Lower leg skin (tissue), 4 donors: ENCODE measurements at places on chromosomes 3 and 15.
A peak's percentile ranks its signal among the peaks of the same experiment; 100 is the strongest.

DNA sequence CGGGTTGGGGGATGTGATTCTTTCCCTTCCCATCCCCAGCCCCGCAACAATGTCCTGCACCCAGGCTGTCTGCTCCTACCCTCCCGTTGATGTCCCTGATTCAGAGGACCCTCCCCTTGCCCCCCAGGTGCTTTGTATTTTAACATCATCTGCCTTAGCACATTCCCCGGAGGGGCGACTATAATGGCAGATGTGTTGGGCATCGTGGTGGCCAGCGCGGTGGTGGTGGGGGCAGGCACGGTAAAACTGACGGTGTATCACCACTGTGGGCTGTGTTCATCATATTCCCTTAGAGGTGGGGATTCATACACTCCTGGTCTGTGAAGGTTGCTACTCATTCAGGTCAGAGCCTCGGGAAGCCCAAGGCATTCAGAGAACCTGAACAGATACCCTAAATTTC, 173.0 kb downstream of the ADAMTS17 start:
- no peak for DNase-seq

DNA sequence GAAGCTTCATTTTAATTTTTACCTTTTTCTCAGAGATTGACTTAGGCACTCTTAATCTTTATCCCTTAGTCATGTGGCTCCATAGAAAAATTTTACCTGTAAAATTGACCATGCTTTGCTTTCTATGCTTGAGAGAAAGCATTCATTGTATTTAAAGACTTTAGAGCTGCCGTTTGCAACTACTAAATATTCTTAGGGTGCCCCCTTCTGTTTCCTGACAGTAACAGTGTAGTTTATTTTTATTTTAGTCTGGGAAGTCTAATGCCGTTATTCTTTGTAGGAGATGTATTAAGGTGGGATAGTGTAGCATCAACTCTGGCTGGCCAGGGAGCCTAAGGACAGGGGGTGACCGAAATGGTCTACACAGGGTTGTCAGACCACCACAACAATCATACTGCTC, 84.5 kb upstream of the SYNPR start:
- no peak for DNase-seq

- no peak for DNase-seq
These were observed 127.1 kb downstream of the KCNMB2 start for GRCh38 chr3:178663201-178663934.

DNA sequence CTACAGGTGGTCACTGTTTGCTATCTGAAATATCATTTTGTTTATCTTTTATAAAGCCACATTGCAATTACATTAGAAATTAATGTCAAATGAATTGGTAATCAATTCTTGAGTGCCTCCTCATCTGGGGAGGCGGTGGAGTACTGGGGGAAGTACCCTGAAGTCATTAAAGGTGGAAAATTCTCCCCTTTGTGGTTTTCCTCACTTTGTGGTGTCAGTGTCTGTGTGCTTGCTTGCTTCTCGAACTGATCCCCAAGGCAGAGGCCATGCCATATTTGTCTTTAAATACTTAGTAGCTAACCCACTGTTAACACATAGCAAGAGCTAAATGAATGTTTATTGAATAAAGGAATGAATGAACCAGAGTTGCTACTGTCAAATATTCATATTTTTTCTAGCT, 40.5 kb upstream of the CCK start:
- DNase-seq, result no peak

DNA sequence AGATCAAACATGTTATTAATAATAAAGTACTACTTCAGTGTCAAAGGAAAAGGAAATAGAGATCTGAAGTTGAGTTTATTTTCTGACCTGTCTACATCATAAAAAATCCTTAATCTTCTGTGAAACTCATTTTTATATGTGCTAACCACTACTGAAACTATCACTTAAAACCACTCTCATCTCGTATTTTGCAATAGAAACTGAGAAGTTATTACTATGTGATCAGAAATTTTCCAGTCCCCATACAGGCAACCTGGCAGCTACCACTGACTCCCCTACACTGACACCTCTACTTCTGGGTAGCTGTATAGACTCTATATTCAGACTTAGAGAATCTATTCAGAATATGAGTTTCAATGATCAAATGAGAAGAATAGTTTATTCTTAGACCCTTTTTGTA, 8.3 kb downstream of the HDGFL3 start:
- DNase-seq, result no peak

GRCh38 chr3:23659840-23660430, 145.8 kb upstream of the UBE2E1 start:
- no peak for DNase-seq

DNA sequence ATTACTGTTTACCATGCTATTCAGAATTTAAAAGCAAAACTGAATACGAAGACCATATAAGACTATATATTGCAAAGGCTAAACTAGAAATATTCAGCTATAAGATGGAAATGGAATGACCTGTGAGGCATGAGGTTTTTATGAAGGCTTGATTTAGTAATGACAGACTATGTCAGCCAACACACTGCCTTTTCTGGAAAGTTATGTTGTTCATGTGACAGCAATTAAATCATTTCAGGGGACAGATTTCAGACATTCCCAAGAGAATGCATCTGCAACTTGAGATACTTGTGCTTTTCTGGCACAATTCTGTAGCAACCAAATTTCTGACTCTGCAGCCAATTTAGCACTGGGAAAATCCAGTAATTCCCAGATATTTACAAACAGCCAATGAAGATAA, 8.6 kb upstream of the GATM start:
- no peak for DNase-seq

DNA sequence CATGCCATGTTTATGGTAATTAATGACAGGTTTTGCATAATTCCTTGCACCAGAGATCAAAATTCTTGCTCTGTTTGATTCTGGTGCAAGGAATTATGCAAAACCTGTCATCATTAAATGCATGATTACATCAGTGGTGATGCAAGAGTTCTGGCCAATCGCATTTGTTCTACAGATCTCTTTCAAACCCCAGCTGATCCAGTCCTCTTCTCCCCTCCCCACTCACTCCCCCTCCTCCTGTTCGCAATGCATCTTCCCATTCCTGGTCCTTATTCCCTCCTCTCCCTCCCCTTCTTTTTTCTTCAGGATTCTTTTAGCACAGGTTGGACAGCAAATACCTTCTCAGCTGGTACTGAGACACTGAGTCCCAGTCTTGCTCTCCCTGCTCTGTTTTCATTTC, 82.1 kb downstream of the GABRB3 start:
- no peak for DNase-seq

DNA sequence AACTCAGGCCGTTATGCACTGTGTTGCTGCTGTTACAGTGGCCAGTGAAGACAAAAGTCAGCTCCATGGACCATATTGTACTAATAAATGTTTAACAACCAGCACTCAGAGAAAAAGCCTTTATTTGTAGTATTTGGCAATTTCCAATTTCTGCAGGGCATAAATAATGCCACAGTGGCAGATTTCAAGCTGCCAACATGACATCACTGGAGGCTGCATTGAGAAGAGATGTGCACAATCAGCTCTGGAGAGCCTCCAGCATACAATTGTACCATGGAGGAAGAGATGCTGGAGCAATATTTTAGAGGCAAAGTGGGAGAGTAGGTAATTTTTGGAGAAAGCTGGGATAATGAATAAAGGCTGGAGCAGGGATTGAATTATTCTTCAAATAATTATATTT, 9.7 kb upstream of the ALCAM start:
- no peak for DNase-seq

- peak; percentile 43 for DNase-seq
These were observed 39.4 kb downstream of the RAB6B start for GRCh38 chr3:133856316-133856715.

- no peak for DNase-seq
These were observed 216.9 kb downstream of the ATP8B4 start for GRCh38 chr15:49901996-49902684.

- no peak for DNase-seq
These were observed 51.5 kb downstream of the PLCL2 start for GRCh38 chr3:16936233-16936632.

DNA sequence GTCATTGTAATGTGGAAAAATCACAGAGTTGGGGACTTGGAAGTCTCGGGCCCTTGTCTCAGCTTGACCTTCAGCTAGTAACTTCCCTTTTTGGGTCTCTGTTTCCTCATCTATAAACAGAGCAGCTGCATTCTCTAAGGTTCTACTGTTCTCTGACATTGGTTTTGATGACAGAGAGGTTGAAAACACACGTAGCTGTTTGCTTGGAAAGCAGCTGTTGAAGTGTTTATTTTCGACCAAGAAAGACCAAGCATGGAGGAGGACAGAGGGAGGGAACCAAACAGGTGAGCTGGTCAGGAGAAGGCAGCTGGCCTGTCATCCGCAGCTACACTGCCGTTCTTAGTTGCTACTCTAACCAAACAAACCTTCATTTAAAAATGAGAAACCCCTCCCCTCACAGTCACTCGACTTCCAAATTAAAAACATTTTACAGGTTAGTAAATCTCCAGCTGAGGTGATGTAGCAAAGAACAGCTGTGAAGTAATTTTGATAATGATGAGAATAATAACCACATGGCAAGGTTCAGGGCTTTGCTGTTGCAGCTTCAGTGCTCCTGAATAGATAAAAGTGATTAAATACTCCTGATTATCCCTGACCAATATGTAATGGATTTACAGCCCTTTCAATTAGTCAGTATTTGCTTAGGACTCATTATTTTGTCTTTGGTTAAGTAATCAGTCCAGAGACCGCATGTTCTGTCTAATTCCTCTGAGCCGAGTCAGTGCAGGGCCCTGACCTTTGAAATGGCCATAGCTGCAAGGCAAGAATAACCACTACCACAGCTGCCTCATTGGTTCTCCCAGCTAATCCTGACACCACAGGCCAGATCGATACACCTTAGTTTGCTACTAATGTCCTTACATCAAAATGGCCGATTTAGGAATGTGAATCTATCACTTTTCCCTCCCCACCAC, 65.3 kb downstream of the MEIS2 start:
- no peak for DNase-seq

DNA sequence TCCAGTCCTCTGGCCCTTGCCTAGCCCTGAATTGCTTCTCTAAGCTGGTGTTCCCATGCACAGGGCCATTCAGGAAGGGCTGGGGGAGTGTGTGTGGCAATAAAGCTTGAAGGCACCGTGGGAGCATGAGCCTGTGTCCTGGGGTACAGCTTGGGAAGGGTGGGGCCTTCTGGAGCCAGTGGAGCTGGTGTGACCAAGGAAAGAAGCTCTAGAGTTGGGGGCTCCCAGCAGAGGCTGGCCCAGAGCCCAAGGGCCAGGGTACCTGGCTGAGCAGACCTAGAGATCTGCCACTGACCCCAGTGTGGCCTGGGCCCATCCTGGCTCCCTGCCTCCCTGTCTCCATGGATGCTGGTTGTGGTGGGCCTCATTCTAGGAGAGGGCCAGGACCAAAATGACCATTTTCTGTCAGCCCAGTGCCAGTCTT, 8.1 kb downstream of the ABTB1 start:
- DNase-seq, result no peak

DNA sequence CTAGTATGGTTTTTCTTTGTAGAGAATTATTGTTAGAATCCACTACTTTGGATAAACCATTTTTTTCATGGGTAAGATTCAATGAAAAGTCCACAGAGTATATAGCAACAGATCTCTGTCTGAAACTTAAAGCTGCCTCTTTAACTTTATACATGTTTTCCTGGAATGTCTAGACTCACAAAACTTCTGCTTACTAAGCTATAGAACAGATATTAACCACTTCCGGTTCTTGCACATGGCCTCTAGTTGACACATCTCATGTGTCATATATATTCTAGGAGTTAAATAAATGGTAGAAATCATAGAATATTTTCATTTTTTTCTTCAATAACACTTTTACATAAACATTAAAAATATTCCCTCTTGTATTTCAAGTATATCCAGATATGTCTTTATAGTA, 1693.9 kb downstream of the SI start:
- no peak for DNase-seq

GRCh38 chr3:71066849-71067261, 516.7 kb downstream of the FOXP1 start:
- DNase-seq, result no peak

- no peak for DNase-seq
These were observed 65.5 kb upstream of the C3orf49 start for GRCh38 chr3:63753567-63753966.
